ENCODE measurements at places on chromosomes 3 and 15.

- no peak for DNase-seq
Observed at GRCh38 chr3:62046326-62046725, 327.0 kb downstream of the FEZF2 start.

- DNase-seq: peak; percentile 77
Observed at GRCh38 chr3:121431726-121432517, 113.9 kb downstream of the POLQ start.

DNA sequence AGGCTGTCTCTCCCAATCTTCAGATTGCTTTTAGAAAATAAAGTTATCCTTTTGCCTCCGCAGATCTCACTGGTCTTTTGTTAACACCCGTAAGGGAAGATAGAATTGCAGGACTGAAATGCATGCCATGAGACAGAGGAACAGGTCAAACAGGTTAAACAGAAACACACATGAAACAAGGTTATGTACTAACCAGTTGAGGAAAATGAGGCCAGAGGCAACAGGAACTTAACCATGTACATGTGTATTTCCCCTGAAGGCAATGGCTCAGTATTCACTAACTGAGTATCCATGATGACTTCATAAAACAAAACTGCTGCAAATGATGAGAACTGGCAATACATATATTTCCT, 169.1 kb upstream of the NSMCE3 start:
- DNase-seq: no peak

- no peak for DNase-seq
Observed at GRCh38 chr3:159765030-159765859, 223.4 kb upstream of the IL12A start.

GRCh38 chr3:158768881-158769543, 32.8 kb upstream of the MFSD1 start:
- no peak for DNase-seq

DNA sequence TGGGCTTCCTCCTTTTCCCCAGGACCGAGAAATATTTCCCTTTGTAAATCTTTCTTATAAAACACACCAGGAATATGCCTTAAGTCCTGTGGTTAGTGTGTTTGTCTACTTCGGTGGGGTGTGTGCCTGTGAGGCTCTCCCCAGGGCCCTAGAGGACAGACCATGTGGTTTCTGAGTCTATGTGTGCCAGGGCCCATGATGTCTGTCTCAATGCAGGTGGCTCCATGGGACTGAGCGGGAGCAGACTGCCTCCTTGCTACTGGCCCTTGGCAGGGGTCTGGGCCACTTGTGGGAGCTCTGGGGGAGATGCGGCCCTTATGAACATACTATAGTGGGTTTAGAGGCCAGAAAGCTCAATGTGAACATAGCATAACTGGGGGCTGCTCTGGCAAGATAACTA, 37.6 kb downstream of the SCN5A start:
- DNase-seq: no peak

DNA sequence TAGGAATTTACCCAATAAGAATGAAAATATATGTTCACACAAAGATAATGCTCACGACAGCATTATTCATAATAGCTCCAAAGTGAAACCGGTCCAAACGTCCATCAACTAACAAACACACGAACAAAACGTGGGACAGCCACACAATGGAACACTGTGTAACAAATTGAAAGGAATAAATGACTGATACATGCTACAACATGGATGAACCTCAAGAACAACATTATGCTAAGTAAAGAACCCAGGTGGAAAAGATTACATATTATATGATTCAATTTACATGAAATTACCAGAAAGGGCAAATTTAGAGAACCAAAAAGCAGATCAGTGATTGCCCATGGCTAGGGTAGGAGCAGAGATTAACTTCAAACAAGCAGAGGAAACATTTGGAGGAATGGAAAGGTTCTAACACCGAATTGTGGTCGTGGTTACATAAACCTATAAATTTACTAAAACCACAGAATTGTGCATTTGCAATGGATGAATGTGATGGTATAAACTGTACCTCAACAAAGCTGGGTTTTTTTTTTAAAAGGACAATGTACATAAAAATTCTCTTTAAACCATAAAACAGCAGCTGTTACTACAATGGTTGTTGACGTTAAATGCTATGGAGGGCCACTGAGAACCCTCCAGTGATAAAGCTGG, 76.3 kb downstream of the XXYLT1 start:
- no peak for DNase-seq

- no peak for DNase-seq
Observed at GRCh38 chr15:85956532-85957275, 123.0 kb upstream of the AGBL1 start.

- DNase-seq: no peak
Observed at GRCh38 chr3:53027254-53027844, 18.5 kb downstream of the SFMBT1 start.

GRCh38 chr15:92163641-92164040, 230.0 kb upstream of the ST8SIA2 start:
- no peak for DNase-seq

- no peak for DNase-seq
Observed at GRCh38 chr3:27500035-27500434, 15.9 kb upstream of the SLC4A7 start.

DNA sequence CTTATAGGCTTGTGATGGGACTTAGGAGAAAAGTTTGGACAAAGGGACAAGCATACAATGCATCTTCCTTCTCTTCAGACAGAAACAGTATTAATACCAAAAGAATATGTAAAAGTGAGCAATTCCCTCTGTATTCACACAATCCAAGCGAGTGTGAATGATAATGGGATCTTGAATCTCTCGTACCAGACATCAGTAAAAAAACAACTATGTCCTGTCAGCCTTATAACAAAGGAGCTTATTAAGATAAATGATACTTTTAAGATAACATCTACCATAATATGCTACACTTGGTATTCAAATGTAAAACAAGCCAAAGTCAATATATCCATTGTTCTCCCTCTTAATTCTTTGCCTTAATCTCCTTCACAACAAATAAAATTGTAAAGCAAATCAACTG, 288.6 kb upstream of the CNTN6 start:
- no peak for DNase-seq

DNA sequence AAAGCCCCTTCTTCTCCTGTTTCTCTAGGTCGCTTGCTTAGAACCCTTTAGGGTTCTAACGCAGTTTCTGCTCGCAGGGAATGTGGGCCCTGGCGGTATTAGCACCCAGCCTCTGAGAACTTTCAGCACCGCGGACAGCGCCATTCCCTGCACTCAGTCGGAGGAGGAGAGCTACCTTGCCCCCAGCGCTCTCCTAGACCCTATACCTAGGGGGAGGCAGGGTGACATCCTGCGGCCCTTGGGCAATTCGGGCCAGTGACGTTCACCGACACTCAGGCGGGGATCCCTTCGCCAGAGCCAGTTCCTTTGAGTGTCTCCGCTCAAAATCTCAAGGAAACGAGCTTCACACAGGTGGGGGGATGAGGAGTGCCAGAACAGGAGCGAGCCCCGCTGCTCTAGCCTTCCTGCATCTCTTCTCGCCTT, 1.3 kb downstream of the SLC7A14 start:
- DNase-seq: peak; percentile 5

DNA sequence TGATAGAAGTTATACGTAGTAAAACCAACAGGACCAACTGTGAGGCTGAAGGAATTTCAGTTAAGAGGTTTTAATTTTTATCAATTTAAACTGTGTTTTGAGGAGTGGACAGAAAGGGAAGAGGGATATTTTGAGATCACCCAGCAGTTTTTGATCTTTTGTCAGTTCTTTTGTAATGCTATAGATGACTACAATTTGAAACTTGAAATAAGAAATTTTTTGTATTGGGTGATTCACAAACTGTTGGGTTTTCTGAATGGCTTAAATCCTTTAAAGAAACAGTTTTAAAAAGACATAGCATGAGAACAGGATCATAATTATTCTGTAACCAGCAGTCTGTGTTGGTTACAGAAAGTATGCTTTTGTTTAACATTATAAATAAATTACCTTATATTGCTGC, 67.4 kb downstream of the TCF12 start:
- no peak for DNase-seq
